ENCODE measurements at places on chromosomes 12 and 14.
A peak's percentile ranks its signal among the peaks of the same experiment; 100 is the strongest.

GRCh38 chr12:62332598-62332997 lies 72.4 kb downstream of the USP15 start:
- no peak for DNase-seq

DNA sequence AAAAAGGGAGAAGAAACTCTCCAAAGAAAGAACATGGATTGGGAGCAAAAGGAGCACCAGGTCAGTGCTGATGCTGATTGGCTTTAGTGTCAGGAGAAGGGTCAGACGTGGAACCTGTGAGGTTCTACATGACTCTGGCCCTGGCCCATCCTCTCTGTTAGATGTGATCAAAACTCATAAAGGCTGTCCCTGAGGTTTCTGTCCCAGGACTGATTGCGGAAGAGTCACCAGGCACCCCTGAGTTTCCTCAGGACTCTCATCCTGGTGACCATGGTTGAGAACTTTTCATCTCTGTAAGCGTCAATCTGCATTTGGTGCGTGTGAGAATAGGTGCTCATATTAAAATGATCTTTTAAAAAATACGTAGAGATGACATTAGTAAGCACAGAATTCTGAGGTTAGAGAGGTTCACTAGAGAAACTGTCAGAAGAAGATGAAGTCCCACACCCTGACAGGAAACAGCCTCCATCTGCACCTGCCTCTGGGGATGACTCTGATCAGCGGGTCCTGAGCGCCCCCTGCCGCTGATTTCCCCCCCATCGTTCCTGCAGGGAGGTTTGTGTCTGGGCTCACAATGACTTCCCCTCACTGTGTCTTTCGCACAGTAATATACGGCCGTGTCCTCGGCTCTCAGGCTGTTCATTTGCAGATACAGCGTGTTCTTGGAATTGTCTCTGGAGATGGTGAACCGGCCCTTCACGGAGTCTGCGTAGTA lies 741.8 kb downstream of the TMEM121 start:
- peak; percentile 5 for DNase-seq

DNA sequence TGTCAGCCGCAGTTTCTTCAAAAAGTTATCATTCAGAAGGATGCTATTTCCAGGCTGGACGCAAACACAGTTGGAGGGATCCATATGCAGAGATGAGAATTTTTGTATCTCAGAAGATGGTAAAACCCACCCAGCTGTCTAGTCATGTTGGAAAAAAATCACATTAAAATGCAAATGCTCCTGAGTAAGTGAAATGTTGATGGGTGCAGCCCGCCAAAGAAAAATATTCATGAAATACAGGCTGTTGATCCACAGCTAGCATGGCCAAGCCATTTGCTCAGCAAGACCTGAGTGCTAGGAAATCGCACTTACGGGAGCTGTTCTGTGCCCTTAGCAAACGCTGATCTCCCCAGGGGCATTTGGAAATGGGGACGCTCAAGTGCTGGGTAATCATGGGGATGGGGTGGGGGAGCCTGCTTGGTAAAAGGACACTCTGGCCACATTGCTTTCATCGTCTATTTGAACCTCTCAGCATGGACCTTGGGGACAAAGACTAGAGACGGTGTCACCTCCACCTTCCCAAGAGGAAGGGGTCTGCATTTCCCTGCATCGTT lies 25.7 kb downstream of the TUNAR start:
- DNase-seq = no peak

DNA sequence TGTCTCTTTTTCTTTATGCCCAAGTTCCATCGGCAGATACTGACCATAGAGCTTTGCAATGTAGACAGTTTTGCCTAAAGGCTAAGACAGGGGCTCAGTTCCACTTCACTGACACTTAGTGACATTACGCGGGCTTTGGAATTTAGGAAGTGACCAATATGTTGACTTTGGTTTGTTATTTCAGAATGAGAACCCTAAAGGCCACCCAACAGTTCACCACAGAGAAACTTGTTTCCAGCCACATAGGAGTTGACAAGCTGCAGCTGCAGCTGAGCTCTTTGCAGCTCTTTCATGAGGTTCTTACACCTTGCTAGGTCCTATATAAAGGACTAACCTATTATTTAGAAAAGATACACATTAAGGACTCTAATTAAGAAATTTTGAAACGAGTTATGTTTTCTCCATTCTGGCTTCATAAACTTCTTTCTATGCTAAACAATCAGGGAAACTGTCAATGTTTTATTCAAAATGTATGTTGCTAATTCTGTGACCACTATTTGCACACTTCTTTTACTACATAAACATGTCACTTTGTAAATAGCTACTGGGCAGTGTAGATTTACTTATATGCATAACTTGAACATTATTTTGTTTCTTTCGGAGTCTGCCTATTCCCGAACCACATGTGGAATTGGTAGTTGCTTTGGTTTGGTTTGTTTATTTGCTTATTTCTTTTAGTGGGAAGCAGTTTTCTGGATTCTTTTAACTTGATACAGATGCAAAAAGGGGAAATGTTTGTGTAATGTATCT lies 18.5 kb upstream of the KLRD1 start:
- DNase-seq = no peak

DNA sequence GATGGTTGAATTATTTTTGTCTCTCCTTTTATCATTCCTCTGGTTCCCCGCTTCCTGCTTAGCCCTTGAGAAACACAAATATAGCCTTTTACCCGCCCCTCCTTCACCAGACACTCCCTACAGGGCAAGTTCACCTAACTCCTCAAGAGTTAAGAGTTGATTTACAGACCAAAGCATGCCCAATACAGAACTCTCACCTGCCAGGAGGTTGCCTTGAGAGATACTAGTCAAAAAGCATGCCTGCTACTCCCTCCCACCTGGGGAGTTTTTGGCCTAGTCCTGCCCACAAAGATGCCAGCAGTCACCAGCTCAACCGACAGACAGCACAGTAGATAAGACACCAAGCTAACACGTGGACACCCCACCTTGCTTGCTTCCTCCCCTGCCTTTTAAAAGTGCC lies 11.2 kb downstream of the LGMN start:
- DNase-seq = no peak
